ENCODE measurements at places on chromosomes 5 and 9.
A peak's percentile ranks its signal among the peaks of the same experiment; 100 is the strongest.

- DNase-seq = no peak
Measured at GRCh38 chr5:465591-466403, 22.8 kb downstream of the EXOC3 start.

- DNase-seq = no peak
Measured at GRCh38 chr5:31172881-31173280, 20.6 kb upstream of the CDH6 start.

DNA sequence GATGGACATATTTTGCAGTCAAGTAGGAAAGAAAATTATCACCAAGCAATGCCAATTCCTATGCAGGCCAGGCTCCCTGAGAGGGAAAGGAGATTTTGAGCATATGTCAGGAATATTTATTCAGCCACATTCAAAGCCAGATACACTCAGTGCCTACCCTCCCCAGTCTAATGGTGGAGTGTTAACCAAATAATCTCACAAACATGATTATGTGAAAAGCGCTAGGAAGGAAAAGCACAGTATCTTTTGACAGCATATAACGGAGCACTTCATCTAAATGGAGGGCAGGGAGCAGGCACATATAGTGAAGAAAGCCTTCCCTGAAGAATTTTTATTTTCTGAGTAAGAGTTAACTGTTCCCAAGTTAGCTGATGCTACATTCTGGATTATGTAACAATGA lies 80.3 kb upstream of the SLC30A5 start:
- no peak for DNase-seq

DNA sequence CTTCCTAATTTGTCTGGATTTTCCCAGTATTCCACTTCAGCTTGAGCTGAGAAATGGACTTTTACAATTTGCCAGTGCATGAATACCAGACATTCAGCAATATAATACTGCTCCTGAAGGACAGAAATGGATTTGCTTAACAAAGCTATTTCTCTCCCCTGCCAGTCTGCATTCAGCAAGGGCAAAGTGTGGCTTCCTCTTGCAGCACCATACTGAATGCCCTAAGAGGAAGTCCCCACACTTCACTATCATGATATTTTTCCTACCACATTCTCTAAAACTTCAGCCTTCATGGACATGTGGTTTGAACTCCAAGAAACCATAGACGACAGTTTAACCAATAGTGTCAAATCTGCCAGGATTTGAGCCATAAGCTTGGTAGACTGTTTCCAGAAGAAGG lies 19.8 kb upstream of the TLE4 start:
- peak; percentile 48 for DNase-seq

GRCh38 chr9:105390871-105391270 lies 57.0 kb upstream of the FSD1L start:
- DNase-seq = no peak

DNA sequence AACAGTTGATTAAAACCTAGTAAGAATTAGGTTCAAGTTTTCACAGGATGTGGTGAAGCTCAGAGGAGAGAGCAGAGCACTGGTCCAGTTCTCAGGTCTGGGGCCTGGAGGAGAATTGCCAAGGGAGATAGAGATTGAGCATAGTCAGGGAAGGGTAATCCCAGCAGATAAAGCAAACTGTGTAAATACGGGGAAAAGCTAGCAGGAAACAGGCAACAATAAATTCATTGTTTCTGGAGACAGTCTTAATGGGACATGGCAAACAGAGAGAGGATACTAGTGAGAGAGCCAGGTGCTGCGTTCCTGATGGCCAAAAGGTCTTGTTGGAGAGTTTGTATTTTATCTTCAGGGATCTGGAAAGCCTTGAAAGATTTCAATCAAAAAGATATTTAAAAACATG lies 333.0 kb downstream of the PDE4D start:
- DNase-seq = no peak

- DNase-seq = no peak
Measured at GRCh38 chr5:10406651-10407050, 35.0 kb upstream of the ROPN1L start.

DNA sequence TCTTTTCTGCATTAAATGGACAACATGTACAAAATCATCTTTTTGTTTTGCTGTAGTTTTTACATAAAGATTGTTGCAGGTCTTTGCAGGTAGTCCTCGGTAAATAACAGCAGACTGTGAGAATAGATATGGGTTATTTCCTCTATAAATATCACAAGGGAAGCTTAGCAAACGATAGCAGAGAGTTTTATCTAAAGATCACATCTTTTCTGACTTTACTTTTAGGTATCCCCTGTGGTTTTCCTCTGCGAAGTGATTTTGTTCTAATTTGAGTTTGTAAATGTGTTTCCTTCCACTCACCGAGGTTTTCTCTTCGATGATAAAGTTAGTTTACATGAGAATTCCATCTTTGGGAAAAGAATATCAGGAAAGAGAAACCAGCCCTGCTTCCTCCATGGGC lies 109.6 kb downstream of the EGFLAM start:
- DNase-seq = no peak

- no peak for DNase-seq
Measured at GRCh38 chr5:157714596-157714864, 16.7 kb upstream of the THG1L start.

GRCh38 chr9:98533132-98533531 lies 175.6 kb downstream of the GABBR2 start:
- DNase-seq = no peak

- DNase-seq = no peak
Measured at GRCh38 chr5:136242611-136243010, 49.6 kb upstream of the SMIM32 start.

DNA sequence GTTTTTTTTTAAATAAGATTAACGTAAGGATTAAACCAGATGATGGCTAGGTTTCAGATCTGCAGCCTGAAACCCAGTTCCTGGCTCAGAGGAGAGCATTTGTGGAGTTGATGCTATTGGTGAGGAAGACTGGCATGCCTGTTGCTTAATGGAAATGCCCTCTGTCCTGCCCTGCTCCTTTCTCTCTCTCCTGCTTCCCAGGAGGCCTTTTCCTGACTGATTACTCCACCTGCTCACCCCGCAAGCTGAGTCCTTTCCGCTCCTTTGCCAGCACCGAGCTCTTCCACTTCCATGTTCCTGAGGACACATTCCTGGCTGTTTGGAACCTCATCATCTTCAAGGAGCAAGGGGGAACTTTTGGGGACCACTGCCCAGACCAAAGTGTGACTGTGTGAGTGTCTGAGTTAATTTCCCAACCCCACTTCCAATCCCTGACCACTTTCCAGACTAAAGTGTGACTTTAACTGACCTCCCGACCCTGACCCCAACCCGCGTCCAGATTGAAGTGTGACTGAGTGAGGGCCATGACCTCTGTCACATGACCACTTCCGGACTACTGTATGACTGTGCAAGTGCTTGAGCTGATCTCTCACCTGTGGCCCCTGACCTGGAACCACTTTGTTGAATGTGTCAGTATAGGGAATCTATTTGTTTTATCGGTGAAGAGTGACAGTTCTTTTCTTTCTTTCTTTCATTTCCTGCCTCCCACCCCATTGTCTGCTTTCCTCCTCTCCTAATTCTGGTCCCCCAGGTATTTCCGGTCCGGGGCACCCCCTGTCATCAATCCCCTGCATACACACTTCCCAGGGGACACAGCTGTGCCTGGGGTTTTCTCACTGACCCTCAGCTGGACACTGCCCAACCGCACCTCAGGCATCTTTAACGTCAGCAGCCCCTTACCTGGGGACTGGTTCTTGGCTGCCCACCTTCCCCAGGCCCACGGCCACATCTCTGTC lies 5.5 kb downstream of the TMEM8B start:
- DNase-seq = no peak

DNA sequence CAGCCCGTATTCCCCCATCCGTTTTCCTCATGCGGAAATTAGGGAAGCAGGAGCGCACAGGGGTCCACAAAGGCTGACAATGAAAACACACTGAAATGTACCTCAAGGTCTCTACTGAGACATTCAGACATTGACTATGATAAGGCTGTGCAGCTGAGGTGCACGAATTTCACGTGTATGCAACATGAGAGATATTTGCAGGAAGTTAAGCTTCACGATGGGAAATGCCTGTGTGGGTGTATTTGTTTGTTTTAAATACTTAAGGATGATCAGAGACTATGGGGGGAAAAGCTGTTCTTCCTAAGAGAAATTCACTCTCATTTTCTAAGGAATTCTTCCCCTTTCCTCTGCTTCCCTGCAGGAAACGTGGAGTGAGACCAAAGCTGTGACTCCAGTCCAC lies 2.6 kb upstream of the SPATA31E1 start:
- no peak for DNase-seq

Measured in HL-60 (cell line).